ENCODE measurements at places on chromosomes 2 and 18.

- DNase-seq = no peak
Measured at GRCh38 chr2:176291809-176292283, 22.6 kb downstream of the MTX2 start.

DNA sequence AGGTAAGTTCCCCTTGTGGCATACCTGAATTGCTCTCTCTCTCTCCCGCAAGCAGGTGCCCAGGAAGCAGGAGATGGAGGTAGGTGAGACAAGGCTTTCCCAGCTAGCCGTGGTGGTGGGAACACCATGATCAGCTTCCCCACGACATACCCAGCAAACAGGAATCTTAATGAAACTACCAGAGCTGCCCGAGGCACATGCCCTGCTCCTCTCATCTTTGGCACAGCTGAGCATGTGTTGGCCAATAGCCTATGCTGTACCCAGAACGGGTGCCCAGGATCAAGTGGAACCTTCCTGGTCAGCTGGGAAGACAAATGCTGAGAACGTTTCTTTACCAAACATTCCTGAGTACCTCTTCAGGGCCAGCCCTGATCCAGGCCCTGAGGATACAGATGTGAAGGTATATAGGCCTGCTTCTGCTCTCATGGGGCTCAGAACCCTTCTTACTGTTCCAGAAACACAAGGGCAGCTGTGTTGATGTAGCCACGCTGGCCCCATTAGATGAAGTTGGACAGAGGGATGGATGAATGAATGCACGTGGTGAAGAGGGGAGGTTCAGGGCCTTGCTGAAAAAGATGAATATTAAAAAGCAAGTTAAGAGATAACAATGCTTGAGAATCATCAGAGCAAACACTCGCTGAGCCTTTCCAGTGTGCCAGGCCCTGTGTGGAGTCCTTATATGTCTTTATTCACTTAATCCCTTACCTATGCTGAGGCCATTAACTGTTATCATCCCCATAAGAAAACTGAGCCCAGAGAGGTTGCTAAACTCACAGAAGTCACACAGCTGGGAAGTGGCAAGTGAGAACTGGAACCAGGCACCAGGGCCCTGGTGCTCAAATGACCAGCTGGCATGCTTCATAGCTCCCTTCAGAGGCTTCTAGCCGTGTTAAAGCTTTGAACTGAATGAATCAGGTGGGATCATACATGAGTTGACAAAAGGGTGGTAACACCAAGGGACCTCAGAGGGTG is 68.8 kb upstream of the TMEM247 start:
- no peak for DNase-seq

DNA sequence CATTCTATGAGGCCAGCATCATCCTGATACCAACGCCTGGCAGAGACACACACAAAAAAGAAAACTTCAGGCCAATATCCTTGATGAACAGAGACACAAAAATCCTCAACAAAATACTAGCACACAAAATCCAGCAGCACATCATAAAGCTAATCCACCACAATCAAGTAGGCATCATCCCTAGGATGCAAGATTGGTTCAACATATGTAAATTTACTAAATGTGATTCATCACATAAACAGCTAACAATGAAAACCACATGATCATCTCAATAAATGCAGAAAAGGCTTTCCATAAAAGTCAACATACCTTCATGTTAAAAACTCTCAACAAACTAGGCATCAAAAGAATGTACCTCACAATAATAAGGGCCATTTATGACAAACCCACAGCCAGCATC is 65.3 kb downstream of the WDPCP start:
- no peak for DNase-seq

- no peak for DNase-seq
Measured at GRCh38 chr18:58806826-58807714, 57.6 kb upstream of the ZNF532 start.

DNA sequence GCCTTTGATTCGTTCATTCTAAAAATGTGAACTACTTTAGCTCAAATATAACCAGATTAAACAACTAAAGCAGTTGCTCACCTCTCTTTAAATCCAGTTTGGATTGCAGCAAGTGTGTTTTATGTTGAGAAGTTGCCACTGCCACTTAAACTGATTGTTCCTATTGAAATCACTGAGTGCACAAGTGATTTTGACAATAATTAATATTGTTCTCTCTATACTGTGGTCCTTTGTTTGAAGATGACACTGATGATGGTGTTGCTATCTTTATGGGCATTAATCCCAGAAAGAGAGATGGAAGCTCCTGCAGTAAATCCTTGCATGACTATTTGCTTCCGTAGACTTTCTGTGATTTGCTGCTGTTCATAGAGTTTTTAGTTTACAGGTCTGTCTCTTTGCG is 251.4 kb upstream of the ZEB2 start:
- no peak for DNase-seq

- DNase-seq = no peak
Measured at GRCh38 chr2:68806511-68807109, 64.6 kb downstream of the BMP10 start.

- no peak for DNase-seq
Measured at GRCh38 chr2:1829796-1830195, 85.5 kb upstream of the PXDN start.

- DNase-seq = no peak
Measured at GRCh38 chr18:31957728-31958127, 14.8 kb upstream of the TRAPPC8 start.

DNA sequence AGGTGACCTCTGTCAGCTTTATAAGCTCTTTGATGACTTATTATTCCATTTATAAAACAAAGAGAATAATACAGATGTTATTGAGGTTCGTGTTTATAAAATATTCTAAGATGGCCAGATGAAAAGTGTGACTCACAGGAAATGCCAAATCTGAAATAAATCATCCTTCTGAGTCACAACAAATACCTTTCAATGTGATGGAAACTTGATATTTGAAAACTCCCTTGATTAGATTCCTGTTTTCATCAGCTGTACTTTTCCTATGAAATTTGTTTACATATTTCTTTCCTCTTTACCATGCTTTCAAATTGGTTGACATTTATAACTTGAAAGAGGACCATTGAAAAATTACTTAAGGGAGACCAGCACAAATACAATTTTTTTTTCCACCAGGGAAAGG is 30.6 kb upstream of the PPP1R1C start:
- no peak for DNase-seq

- no peak for DNase-seq
Measured at GRCh38 chr2:170950221-170950761, 21.2 kb downstream of the GORASP2 start.

DNA sequence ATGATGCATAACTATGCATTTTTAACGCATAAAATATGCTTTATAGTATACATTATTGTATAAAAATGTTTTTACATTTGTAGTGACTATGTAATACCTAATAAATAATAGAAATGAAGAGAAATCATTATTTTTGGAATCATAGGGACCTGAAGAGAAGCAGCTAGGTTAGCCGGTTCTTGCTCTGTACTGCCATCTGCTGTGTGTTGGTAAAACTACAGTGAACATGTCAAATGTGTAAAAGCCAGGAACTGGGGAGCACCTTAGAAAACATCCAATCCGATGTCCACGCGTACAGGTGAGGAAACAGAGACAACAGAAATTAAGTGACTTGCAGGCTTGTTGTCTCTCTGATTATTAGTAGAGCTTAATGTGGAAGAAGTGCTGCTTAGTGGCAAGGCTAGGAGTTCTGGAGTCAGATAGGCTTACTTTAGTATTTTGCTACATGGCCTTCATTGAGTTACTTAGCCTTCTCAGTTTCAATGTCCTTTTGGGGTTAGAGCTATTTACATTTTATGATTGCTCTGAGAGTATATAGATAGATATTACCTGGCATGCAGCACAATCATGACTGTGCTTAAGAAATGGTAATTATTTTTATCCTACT is 386.5 kb downstream of the DLGAP1 start:
- DNase-seq = no peak

DNA sequence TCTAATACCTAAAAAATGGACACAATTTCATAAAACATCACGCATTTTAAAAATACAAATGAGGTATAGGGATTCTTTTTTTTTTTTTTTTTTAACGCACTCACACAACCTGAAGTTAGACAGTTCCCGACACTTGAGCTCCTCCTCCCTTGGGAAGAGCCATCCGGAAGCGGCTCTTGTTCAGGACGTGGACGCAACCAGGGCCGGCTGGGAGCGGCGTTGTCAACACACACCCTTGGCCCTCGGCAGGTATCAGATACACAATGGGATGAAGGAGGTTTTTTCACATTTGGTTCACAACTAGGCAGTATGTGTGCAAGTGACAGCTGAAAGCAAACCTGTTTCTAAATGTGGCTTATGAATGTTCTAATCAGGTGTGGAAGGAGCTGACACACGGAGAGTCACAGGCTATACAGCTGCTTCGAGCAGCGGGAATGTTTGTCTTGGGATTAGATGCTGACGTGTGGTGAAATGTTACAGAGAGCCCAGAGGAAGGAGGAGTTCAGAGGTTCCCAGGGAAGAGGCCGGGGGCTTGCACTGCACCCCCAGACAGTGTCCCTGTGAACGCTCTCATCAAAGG is 111.1 kb downstream of the PXDN start:
- DNase-seq = no peak

GRCh38 chr2:106919012-106919411 is 33.0 kb upstream of the ST6GAL2 start:
- no peak for DNase-seq

DNA sequence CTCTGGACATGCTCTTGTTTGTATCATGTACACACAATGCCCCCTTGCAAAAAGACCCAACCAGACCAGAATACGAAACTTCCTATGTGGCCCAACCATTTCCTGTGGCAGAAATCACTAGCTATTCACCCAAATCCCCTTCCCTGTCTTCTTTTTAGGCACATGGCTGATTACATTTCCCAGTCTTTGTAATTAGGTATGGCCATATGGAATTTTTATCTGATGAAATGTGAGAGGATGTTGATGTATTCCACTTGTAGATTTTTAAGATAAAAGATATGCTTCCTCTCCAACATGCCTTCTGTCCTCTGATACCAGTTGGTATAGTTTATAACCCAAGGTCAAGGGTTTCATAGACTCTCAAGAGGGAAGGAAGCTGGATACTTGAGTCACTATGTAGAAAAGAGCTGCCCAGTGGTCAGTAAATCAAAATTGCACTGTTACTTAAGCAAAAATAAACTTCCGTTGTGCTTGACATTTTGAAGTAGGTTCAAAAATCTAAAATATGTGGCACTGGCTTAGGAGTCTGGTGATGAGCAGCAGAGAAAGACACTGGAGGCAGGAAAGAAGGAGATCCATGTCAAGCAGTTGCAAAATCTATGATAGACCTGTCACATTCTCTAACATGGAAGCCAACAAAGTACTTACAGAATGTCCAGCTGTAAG is 297.4 kb downstream of the SMAD2 start:
- no peak for DNase-seq

Measured in stimulated activated CD8-positive, alpha-beta memory T cell treated with anti-CD3 and anti-CD28 coated beads, Interleukin-15, amount 100 ng/mL, for 1 hour (primary cell).